ENCODE measurements at places on chromosomes 2 and 18.

DNA sequence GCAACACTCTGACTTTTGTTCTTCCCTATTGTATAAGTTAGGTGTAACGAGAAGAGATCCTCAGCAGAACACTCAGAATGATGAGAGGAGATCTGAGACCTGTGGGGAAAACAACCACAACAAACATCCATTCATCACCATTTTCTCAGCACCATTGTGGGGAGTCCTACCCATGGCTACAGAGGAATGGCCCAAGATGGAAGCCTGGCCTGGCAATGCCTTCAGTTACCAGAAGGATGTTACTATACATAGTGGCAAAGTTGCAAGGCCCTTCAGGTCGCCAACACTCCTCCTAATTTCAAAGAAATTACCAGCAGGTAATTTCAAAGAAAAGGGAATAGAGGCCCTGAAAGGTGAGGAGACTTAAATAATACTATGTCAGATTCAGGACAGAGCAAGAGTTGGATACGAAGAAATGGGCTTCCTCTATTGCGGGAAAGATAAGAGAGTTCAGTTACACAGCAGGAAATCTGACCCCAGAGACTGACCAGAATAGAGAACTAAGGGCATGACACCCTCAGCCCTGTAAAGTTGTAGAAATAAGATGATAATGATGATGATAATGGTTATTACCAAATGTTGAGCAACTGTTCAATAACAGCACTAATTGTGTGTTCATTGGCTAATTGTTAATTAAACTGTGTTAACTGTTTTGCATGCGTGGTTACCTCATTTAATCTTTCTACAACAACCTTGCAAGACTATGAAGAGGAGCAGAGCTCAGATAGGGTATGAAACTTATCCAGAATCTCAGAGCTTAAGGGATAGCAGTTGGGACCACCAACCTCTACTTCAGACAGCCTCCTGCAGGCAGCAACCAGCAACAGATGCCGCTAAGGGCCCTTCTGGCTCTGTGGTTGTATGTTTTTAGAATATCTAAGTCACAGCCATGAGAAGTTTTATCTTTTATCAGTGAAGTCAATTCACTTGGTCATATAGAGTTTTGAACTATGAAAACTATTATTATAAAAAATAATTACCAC is 37.5 kb downstream of the DHRS9 start:
- no peak for DNase-seq

- DNase-seq, result no peak
Observed at GRCh38 chr18:50320719-50321118, 33.2 kb upstream of the CXXC1 start.

DNA sequence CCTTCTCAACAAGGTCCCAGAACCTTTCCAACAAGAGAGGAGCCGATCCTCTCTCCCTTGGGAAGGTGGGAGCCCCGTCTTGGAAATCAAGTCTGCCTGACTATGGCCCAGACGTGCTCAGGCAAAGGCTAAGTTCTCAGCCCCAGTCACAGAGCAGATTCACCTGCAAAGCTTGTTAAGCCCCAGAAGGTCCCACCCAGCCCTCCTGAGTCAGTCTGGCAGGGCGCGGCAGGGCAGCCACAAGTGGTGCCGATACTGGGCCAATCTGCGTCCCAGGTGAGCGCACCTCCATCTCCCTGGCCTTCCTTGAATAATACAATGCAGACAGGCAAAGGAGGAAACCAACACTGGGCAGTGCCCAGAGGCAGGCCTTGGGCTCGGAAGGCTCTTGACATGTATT is 15.0 kb downstream of the CRACDL start:
- DNase-seq, result no peak

- peak; percentile 21 for DNase-seq
Observed at GRCh38 chr2:63049970-63050333, 678 bp upstream of the OTX1 start.

DNA sequence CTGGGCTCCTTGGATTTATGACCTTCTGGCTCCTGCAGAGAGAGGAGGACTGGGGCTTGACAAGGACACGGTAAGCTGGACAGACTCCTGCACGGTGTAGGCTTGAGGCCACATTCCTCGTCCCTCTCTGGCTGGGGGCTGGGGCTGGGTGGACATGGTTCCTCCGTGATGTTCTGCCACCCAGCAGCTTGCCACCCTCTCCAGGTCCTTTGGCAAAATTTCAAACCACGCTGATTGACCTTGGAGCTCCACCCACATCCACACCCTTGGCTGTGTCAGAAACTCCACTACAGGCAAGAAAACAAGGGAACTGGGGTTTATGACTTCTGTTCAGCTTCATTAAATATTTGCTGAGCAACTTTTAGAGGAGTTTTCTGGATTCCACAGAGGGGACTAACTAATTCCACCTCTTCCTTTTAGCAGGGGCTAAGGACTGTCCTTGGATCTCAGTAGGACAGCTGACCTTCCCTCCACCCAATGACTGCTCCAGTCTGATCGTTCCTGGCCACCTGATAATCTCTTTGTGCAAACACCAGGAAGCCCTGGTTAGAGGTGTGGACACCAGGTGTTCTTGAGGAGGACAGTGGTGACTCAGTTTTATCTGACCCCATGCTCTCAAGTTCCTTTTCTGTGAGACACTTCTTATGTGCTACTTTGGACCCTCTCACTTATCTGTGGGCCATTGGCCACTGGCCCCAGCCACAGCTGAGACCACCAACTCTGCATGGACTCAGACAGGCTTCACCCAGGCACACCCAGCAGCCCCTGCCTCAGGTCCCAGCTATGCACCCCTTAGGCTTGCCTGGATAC is 29.3 kb downstream of the GPR55 start:
- no peak for DNase-seq

DNA sequence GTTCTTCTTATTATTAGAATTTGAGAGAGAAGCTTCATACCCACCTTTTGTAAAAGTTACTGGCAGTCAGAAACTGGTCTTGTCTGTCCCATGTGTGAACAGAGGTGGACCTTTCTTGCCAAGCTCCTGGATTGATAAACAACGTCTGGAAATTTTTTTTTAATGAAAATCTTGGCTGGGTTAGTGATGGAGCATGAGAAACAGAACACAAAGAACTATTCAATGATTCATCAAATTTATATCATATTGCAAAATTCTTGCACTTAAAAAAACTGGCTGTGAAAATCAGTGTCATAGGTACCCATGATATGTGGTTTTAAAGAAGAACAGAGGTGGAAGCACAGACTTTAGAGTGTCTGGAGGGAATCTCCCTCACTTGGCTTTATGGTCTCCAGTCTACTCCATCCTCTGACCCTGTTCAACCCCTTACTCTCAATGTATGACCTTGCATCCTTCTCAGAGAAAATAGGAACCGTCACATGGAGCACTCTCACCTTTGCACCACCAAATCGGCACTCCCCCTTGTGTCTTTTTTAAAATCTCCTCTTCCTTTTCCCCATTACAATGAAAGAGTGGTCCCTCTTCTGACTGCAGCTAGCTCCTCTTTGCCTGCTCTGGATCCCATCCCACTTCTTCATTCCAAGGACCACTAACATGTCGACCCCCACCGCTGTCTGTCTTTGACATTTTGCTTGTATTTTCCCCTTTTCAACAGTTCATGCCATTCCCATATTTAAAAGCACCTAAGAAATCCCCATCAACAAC is 58.2 kb downstream of the COPS8 start:
- no peak for DNase-seq
